ENCODE measurements at places on chromosomes 4 and X.

- DNase-seq: peak; percentile 72
Measured at GRCh38 chrX:67619253-67619652, 75.4 kb downstream of the AR start.

- DNase-seq: no peak
Measured at GRCh38 chr4:56990109-56990905, 11.6 kb downstream of the POLR2B start.

GRCh38 chr4:100083289-100083688 lies 107.0 kb downstream of the DDIT4L start:
- DNase-seq: no peak

DNA sequence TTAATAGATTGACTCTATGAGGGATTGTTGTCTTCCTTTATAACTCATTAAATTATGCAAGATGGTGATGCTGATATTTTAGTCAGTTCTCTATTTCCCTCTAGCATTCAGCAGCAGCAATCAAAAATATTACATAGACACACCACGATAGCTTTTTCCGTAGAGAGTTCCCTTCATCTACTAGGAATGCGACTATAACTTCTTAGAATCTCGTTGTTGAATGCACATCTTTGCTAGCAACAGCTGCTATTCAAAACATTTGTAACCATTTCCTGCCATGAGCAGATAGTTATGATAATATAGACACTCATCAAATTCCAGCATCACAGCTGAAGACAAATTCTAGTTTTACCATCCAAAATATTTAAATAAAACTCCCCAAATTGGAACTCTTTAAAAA lies 147.4 kb upstream of the FGF13 start:
- DNase-seq: no peak

DNA sequence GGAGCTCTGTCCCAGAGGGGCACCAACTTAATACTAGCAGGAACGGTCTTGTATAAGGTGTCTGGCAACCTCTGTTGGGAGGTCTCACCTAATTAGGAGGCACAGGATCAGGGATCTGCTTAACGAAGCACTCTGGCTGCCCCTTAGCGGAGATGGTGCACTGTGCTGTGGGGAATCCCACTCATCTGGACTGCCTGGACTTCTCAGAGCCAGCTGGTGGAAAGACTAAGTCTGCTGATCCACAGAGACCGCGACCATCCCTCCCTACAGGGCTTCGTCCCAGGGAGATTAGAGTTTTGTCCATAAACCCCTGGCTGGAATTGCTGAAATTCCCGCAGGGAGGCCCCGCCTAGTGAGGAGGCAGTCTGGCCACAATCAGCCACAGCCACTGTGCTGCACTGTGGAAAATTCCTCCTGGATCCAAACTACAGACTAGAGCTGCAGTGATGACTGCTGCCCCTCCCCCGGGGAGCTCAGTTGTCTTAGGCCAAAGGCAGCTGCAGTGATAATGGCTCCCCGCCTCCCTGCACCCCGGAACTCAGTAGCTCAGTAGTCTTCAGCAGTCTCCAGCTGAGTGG lies 22.0 kb upstream of the ZCCHC4 start:
- peak; percentile 10 for DNase-seq

DNA sequence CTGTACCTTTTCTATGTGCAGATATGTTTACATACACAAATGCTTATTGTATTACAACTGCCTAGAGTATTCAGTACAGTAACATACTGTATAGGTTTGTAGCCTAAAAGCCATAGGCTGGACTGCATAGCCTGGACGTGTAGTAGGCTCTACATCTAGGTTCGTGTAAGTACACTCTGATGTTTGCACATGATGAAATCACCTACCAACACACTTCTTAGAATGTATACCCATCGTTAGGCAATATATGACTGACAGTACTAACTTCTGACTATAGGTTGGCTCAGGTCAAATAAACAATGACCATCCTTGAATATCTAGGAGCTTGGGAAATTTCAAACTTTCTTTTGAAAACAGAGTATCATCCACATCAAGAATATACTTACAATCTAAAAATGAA lies 139.0 kb downstream of the CORIN start:
- DNase-seq: no peak
